ENCODE measurements at places on chromosomes 5 and 9. TPM values are rescaled to one million over a fixed set of nuclear protein-coding genes. Genes with fewer than 3 reads are reported as not detected.
A peak's percentile ranks its signal among the peaks of the same experiment; 100 is the strongest.

TXNDC8 gene
- not detected for total RNA-seq

RALGDS gene
- total RNA-seq = 25.8 TPM

DNA sequence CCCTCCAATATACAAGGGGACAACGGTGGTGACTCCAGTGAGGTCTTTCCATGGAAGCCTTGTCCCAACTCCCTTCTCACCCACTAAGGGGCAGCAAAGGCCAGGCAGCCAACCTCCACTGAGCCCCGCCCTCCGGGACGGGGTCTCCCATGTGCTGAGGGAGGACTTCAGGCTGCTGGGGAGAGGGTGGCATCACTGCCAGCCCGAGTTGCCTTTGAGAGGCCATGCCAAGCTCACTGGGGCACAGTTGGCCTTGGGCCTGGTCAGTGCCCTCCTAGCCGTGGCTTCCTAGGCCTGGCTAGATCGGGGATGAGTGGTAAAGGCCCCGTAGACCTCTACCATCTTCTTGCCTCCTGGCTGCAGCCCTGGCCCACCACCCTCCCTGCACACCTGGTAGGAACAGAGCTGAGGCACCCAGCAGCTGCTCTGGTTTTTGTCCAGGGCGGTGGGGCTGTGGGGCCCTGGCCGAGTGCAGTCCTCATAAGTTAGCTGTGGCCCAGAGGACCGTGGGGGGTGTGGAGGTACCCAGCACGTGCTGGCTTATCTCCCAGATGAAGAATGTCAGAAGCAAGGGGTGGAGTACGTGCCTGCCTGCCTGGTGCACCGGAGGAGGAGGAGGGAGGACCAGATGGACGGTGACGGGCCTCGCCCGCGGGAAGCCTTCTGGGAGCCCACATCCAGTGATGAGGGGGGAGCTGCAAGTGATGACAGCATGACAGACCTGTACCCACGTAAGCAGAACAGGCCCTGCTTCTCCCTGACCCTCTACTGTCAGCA is 3.2 kb downstream of the SURF2 start:
- H3K27ac ChIP-seq = no peak overlapping the region
- H3K4me3 ChIP-seq = no peak overlapping the region
- H3K27me3 ChIP-seq = no peaks in the 10 kb centered on the region

DNA sequence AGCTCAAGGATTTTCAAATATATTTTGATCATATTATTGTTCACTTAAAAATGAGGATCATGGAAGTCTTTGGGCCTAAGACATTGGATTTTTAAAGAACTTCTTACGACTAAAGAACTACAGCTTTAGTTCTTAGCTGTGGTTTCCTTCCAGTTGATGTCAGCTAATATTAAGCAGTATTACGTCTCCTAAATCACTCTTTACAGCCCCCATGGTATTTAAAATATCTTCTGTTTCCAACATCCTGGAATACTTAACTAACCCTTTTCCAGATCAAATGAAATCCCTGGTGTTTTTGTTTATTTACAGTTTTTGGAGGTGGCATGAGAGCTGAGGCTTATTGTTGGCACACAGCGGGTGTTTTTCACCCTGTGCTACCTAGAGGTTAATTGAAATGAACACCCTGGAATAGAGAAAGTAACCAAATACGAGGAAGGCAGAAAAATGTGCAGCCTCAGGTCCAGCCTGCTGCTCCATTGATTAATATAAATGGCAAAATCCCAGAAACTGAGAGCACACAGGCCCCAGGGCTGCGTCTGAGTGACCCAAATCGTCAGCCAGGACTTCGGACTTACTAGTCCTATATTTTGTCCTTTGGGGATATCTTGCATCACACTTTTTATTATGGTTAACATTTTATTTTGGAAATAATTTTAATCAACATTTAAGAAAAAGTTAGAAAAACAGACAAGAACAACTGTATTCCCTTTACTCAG is 52.3 kb upstream of the ICE1 start:
- H3K4me1 ChIP-seq = no peaks in the 10 kb centered on the region
- H3K27ac ChIP-seq = no peak overlapping the region
- no peak for DNase-seq
- no peaks in the 10 kb centered on the region for H3K36me3 ChIP-seq

GRCh38 chr9:98150164-98150563 is 31.1 kb upstream of the TRIM14 start:
- no peaks in the 10 kb centered on the region for H3K27me3 ChIP-seq
- H3K4me1 ChIP-seq = no peaks in the 10 kb centered on the region
- no peaks in the 10 kb centered on the region for H3K36me3 ChIP-seq

DNA sequence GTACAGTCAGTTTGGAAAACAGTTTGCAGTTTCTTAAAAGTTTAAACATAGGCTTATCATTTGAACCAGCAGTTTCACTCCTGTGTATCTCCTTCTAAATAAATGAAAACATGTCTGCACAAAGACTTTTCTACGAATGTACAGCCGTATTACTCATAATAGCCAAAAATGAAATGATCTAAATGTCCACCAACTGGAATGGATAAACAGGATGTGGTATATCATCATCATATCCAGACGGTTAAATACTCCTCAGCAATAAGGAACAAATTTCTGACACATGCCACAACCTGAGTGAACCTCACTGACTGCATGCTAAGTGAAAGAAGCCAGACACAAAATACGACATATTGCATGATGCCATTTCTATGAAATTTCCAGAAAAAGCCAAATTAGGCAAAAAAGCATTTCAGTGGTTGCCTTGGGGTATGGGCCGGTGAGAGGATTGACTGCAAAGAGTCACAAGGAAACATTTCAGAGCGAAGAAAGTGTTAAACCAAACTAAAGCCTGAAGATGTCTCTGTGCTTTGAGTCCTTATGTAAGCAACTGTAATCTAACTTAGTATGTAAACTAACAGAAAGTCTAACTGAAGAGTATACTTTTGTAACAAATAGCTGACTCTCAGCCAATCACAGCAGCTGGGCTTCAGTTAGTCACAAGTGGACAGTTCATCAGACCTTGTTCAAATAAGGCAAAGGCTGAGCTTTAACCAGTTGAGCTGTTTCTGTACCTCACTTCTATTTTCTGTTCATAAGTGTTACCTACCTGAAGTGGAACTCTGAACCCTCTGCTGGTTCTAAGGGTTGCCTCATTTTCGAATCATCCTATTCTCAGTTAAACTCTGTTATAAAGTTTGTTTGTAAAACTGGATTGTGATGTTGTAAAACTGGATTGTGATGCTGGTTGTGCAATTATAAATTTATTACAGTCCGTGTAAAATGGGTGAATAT is 65.2 kb downstream of the TRIO start:
- peaks cover 100% of the 10 kb centered on the region for H3K4me1 ChIP-seq
- peak overlapping the region; percentile 99 for H3K27ac ChIP-seq
- H3K36me3 ChIP-seq = no peaks in the 10 kb centered on the region
- no peaks in the 10 kb centered on the region for H3K27me3 ChIP-seq
- peak; percentile 97 for DNase-seq
- H3K4me3 ChIP-seq = no peak overlapping the region

All from Panc1 (cell line).